ENCODE measurements at places on chromosomes 4 and X.

- DNase-seq = no peak
Observed at GRCh38 chr4:173735049-173735448, 205.0 kb upstream of the HAND2 start.

DNA sequence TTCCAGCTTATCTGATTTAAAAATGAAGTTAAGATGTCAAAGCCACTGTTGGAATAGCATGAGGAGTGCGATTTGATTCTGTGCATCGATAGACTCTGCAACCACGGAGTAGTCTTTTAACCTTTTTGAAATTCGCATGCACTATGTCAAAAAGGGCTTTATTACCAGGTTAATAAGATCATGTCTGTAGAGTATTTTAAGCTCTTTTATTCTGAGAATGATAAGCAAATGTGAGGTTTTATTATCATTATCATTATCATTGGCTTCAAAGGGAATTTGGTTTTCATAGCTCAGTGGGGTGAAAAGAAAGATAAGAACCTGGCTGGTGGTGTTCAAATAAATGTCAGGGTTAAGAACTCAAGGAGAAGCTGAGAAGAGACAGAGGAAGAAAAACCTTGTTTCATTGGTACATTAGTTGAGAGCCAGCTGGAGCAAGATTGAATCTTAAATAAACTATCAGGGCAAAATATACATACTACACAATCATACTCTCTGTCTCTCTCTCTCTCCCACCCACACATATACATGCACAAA lies 102.6 kb downstream of the MMRN1 start:
- DNase-seq = no peak

DNA sequence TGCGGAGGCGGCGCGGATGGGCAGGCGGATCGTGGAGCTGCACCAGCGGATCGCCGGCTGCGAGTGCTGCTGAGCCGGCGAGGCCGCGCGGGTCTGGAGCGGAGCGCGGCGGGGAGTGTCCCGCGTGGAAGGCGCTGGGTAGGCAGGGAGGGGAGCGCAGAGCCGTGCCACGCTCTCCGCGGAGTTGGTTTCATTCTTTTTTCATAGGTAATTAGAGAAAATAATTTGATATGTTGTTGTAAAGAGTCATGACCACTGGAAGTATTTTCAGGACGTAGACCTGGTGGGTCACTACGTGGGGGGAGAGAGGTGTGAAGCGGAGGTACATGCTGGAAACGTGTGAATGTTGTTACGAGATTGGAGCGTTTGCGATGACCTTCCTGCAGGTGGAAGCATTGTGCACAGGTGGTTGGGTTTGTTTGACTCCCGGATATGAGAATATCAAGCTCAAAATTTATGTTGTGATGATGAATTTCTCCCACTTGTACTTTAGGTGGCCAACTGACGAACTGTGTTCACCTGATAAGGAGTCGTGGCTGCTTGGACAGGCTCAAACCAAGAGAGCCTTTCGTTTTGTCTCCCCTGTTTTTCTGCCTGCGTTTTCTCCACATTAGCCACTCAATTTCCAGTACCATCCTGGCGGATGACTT lies 19.1 kb upstream of the S100P start:
- peak; percentile 77 for DNase-seq

- DNase-seq = no peak
Observed at GRCh38 chrX:17829566-17829965, 31.5 kb downstream of the RAI2 start.

- DNase-seq = peak; percentile 45
Observed at GRCh38 chr4:88672987-88673386, 24.6 kb downstream of the NAP1L5 start.

- no peak for DNase-seq
Observed at GRCh38 chrX:40938423-40938822, 146.8 kb upstream of the USP9X start.

DNA sequence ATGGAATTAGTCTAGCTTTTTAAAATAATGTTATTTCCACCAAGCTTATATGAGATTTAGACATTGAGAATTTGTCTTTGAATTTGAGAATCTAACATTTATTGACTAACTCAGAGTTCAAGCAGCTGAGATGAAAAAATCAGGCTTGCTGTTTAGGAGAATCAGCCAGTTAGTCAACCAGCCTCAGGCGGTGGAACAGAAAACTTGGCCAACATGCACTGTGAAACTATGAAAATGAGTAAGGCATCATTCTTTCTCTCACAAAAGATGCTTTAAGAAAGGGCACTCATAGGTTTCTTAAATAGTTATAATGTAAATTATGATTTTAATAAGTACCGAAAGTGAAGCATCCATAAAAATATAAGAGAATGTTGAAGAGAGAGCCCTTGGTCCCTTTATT lies 84.2 kb downstream of the NFKB1 start:
- DNase-seq = no peak

GRCh38 chr4:66688674-66689073 lies 856.6 kb downstream of the CENPC start:
- DNase-seq = no peak

DNA sequence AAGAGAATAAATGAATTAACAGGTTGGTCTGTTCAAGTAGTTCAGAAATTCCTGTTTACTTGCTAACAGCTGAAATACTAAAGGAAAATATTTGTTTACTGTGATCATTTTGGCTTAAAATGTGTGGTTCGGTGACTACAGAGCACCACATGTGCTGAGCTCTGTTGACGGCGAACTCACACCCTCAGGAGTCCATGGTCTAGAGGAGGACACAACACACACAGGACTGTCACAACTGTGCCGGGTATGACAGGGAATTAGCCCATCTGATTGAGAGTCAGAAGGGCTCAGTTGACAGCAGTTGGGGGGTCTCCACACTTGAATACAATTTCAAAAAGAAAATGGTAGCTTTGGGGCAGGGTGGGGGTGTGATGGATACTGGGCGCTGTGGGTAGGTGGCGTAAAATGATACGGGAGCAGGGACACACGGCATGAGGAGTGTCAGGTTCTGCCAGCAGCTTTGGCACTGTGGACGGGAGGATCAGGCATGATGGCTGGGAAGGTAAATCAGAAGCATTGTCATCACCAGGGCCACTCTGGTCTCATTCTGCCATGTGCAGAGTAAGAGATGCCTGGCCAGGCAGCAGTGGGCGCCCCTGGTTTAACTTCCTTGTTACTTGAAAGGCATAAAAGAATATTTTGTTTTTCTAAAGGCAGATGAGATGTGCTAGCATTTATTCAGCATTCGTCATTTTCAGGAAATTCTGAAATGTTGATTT lies 33.3 kb downstream of the CLDN22 start:
- no peak for DNase-seq

DNA sequence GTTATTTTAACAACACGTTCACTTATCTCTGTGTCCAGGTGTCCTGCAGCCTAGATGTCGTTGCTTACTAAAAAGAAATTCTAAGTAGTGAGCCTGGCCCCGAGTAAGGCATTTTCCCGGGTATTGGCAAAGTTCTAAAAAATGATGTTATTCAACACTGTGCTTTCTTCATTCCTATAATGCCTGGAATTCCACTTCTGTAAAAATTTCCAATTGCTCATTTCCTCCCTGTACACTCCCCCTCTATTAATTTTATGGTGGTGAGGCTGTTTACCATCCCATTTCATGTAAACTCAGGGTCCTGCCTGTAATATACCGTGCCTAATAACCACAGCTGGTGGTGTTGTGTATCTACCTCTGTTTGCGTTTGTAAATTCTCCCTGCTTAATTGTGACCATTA lies 14.2 kb downstream of the BST1 start:
- no peak for DNase-seq
